ENCODE measurements at places on chromosomes 12 and 14. TPM values are rescaled to one million over a fixed set of nuclear protein-coding genes. Genes with fewer than 3 reads are reported as not detected.

GPRC5A gene
- 83.2 TPM for total RNA-seq

TC2N gene
- total RNA-seq: 59.4 TPM

KRT79 gene
- not detected for total RNA-seq

- H3K4me3 ChIP-seq: no peak overlapping the region
- H3K27ac ChIP-seq: no peak overlapping the region
- H3K27me3 ChIP-seq: no peaks in the 10 kb centered on the region
- H3K4me1 ChIP-seq: no peaks in the 10 kb centered on the region
Measured at GRCh38 chr14:86055512-86056075, 525.6 kb downstream of the FLRT2 start.

- H3K36me3 ChIP-seq: no peaks in the 10 kb centered on the region
- no peak overlapping the region for H3K4me3 ChIP-seq
- H3K27ac ChIP-seq: no peak overlapping the region
- no peak for DNase-seq
Measured at GRCh38 chr14:41146391-41146790, 460.3 kb upstream of the LRFN5 start.

All from Peyer's patch (tissue), 4 donors.